MCF 10A (cell line): ENCODE measurements at places on chromosomes 11 and 22.
A peak's percentile ranks its signal among the peaks of the same experiment; 100 is the strongest.

- no peak for DNase-seq
Measured at GRCh38 chr11:3180869-3181268, 15.8 kb upstream of the OSBPL5 start.

GRCh38 chr11:117688255-117688797 lies 108.7 kb downstream of the DSCAML1 start:
- no peak for DNase-seq

GRCh38 chr11:132115454-132115853 lies 745.0 kb downstream of the NTM start:
- no peak for DNase-seq

GRCh38 chr11:124669193-124669592 lies 4.3 kb downstream of the SIAE start:
- peak; percentile 58 for DNase-seq

DNA sequence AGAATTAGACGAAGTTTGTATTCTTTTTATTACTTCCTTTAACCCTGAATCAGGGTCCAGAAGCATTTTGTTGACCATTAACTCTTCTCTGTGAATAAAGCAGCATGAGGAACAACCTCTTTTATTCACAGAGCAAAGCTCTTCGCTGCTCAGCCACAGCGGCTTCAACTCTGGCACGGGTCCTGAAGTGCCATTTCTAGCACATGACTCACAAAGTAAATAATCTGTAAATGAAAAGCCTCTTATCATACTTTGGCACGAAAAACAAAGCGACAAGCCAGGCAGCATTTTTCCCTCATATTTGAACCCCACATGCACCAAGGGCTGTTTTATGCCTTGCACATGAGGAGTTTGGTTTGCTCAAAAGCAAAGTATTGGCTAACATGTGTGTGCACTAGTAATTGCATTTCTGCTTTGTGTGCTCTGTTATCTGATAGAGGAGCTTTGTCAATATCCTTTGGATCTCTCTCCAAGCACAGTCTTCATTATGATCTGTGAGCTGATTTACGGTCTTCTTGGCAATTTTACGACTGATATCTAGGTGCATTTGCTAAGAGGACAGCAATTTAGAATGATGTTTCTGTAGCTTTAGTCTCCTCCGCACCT lies 33.0 kb upstream of the APOBEC3A start:
- peak; percentile 81 for DNase-seq

DNA sequence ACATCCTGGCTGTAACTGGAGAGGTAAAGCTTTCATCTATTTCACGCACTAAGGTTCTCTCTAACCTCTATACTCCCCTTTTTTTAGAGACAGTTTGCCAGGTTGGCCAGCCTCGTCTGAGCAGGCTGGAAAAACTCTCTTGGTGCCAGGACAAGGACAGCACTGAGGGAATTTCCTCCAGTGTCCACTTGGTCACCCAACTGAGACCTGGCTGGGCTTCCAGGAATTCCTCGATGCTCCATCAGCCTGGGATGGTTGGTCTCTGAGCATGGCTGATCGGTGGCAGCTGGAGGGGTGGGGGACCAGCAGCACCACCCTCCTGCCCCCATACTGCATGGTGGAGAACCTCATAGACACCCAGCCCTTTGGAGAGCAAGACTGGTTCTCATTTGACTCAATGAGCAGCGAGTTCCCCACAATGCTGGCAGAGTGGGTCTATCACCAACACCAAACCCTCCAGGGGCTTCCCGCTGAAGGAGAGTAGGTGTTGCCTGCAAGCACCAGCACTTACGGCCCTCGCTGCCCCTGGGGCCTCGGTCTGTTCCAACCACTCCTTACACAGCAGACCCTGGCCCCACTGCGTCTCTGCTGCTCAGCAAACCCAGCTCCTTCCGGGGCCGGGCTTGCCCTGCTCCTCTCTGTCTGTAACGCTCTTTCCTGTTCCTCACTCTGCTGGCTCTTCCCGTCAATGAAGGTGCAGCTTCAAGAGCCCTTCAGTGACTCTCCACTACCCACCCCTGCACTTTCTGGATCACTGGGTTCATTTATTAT lies 122.2 kb downstream of the ST3GAL4 start:
- DNase-seq, result no peak

DNA sequence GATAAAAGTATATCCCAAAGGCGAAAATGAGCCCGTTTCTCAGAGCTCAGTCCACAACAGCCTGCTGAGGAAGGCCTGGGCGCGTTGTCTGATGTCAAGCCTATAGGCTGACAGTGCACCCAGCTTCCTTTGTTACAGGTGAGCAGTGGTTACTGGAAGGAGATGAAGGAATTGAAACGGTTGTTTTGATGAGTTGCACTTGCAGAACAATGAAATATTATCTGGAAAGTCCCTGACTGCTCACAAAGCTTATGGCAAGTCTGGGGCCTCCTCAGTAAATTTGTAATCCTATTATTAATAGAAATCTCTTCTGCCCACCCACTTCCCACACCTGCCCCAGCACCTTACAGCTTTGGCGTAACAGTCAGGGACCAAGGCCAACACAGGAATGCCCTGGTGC lies 77.8 kb downstream of the C11orf91 start:
- no peak for DNase-seq

GRCh38 chr22:46587061-46587460 lies 33.1 kb upstream of the GRAMD4 start:
- DNase-seq, result no peak

DNA sequence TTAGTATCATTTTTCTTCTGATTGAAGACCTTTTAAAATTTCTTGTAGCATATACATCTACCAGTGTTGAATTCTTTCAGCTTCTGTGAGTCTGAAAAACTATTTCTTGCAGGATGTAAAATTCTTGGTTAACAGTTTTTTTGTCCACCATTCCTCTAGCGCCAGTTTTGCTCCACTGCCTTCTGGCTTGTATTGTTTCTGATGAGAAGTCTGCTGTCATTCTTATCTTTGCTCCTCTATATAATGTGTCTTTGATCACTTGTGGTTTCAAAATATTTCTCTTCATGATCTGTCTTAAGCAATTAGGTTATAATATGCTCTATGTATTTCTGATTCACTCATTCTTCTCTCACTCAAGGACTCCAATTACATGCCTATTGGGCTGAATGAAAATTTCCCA lies 152.3 kb downstream of the INSC start:
- DNase-seq, result no peak

DNA sequence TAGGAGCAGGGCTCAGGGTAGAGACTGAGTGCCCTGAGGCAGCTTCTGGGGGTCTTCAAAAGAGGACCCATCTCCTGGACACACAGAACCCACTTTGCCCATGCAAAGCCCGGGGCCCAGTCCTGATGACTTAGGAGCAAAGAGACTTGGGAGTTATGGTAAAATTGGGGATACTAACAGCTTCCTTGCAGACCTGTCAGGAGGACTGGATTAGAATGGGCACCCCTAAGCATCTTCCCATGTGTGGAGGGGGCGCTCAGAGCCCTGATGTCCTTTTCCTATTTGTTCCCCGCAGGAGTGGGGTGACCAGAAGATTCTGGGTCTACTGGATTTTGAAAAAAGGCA lies 100.0 kb downstream of the WNT7B start:
- DNase-seq, result no peak
